ENCODE measurements at places on chromosomes 3 and 15. TPM values are rescaled to one million over a fixed set of nuclear protein-coding genes. Genes with fewer than 3 reads are reported as not detected.

RASL12 gene
- total RNA-seq: not detected

DNA sequence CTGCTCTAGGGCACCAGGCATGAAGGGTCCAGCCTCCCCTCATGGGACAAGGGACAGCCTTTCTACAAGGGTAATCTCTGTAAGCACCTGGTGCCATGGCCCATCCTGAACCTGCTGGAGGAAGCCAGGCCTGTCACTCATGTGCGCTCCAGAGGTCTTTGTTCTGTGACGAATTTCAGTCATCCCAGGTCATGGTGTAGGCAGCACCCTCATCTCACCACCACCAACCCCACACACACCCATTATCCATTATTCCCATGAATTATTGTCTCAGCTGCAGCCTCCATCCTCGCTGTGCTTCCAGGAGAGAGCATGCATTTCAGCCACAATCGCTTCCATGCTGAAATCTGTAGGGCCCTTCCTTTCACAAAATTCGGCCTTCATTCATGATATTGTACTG lies 419.3 kb downstream of the EPHB1 start:
- DNase-seq: no peak

SEMA3F gene
- not detected for total RNA-seq

SCAANT1 gene
- not detected for total RNA-seq

GRCh38 chr3:131007782-131008181 lies 18.8 kb downstream of the ASTE1 start:
- DNase-seq: no peak

DNA sequence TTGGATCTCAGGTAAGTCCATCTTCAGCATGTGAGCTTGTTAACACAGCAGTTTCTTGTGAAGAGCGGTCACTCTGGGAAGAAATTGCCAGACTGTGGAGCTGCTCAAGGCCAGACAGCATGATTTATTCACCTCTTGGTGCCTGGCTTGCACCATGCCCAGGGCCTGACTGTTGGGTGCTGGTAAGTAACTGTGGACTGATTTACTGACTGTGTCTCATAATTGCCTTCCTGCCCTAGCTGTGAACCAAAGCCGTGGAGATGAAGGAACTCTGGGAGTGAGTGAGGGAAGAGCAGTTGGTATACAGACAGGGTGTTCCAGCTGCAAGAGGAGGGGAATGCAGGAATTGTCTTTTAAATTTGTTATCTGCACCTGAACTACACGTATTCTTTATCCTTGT lies 18.5 kb upstream of the WNT7A start:
- no peak for DNase-seq

DNA sequence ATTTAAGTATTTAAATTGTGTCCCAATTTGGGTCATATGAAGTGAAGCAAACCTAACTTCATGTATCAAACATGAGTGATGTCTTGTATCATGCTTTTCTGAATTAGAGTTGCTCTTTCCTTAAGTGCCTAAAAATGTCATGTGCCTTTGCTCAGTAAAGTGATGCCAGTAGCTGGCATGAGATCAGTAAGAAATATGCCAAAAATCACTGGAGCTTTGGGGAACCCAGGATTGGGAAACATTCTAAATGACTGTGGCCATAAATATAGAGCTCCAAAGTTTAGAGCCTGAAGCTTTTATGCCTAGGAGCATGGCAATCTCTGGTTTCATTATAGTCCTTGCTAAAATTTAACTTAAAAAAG lies 33.8 kb downstream of the RBMS3 start:
- no peak for DNase-seq
